ENCODE measurements at places on chromosomes 7 and 10. TPM values are rescaled to one million over a fixed set of nuclear protein-coding genes. Genes with fewer than 3 reads are reported as not detected.

- no peak for DNase-seq
These were observed 5.7 kb downstream of the ZNF22 start for GRCh38 chr10:45006276-45007030.

DNA sequence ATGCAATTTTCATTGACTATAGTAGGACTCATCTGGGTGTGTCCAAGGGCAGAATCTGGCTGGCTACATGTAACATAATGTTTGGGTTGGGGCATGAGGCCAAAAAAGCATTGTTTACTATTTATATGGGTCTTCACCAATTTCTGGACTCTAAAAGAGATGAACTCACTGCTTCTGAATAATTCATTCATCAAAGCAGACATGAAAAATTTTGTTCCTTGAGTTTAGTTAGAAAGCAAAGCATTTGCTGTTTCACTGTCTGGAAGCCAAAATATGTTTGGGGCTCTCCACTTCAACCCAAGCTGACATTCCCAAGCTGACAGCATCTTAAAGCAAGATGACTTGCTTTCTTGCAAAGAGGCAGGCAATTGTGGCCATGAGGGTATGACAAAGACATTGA is 670.6 kb downstream of the SUGCT start:
- no peak for DNase-seq

- DNase-seq = peak; percentile 73
These were observed 315.5 kb downstream of the MAGI2 start for GRCh38 chr7:79137942-79138341.

DNA sequence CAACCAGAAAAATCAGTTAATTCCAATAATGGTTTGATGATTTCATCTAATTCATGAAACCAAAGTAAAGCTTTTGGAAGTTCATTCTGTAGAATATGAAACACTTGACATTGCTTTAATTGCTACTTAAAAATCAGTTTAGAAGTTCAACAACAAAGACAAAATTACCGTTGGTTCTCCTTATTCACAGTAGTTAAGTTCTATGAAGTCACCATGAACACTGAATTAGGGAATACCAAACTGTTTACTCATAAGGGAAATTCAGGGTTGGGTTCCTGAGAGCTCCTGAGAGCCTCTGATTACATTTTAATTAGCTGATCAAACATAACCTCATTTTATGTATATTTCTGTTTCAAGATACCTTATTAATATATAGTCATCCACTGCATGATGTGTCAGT is 46.2 kb downstream of the ZNF438 start:
- DNase-seq = peak; percentile 62

DNA sequence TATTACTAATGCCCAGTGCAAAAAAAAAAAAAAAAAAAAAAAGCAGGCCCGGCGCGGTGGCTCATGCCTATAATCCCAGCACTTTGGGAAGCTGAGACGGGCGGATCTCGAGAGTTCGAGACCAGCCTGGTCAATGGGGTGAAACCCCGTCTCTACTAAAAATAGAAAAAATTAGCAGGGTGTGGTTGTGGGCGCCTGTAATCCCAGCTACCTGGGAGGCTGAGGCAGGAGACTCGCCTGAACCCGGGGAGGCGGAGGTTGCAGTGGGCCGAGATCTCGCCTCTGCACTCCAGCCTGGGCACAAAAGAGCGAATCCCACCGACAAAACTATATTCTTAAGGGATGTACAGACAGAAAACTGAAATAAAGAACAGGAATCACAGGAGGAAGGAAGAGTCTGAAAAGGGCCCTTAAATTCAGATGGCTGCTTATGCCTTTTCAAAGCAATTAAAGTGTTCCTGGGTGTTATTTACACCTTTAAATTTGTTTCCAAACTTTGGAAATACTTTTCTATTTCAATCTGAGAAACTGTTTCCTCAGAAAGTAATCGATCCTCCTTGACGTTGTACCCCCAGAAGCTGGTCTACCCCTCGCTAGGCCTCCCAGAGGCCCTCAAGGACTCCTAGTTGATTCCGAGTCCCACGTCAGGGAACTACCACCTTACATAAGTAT is 2.0 kb upstream of the KMT2E start:
- no peak for DNase-seq

GRCh38 chr7:139523199-139523941 is at the start of gene CLEC2L:
Gene CLEC2L, plus strand, starts transcription at chr7:139523685. Its CDS starts 243 bp downstream, at chr7:139523928.
- DNase-seq = no peak

DNA sequence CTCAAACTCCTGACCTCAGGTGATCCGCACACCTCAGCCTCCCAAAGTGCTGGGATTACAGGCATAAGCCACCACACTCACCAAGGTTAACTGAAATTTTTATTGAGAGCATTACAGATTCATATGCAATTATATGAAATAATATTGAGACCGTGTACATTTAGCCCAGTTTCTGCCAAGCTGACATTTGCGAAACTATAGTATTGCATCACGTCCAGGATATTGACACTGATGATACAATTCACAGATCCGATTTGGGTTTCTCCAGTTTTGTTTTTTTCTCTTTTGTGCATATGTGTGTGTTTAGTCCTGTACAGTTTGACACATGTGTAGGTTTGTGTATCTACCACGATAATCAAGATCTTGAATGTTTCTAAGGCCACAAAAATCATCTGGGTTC is 627.9 kb upstream of the FOXK1 start:
- no peak for DNase-seq

ETV1 gene
- 11.9 TPM for polyA plus RNA-seq

TNPO3 gene
- 21.8 TPM for polyA plus RNA-seq

DNA sequence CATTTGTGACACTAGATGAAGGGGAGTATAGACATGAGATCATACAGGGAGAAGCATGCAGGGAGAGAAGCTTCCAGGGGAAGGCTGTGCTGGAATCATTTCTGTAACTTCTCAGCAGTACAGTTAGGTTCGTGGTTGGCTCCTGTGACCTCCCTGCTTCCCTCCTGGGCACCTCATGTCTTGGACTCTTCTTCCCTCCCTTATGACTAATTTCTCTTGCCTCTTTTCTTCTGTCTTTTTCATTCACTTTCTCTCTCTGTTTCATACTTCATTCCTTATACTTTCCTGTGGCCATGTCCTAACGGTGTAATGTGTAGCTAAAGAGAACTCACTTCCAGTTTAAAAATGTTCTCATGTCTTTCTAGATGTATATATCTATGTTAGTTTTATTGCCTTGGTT is 19.1 kb upstream of the HKDC1 start:
- DNase-seq = peak; percentile 47

ZNF365 gene
- polyA plus RNA-seq = 1.2 TPM

- DNase-seq = no peak
These were observed 101.0 kb downstream of the SVIL start for GRCh38 chr10:29533696-29534285.

GRCh38 chr7:4444106-4444505 is 238.0 kb upstream of the FOXK1 start:
- no peak for DNase-seq

- no peak for DNase-seq
These were observed 57.1 kb downstream of the TACR2 start for GRCh38 chr10:69359594-69359993.

HABP2 gene
- polyA plus RNA-seq = not detected

DNA sequence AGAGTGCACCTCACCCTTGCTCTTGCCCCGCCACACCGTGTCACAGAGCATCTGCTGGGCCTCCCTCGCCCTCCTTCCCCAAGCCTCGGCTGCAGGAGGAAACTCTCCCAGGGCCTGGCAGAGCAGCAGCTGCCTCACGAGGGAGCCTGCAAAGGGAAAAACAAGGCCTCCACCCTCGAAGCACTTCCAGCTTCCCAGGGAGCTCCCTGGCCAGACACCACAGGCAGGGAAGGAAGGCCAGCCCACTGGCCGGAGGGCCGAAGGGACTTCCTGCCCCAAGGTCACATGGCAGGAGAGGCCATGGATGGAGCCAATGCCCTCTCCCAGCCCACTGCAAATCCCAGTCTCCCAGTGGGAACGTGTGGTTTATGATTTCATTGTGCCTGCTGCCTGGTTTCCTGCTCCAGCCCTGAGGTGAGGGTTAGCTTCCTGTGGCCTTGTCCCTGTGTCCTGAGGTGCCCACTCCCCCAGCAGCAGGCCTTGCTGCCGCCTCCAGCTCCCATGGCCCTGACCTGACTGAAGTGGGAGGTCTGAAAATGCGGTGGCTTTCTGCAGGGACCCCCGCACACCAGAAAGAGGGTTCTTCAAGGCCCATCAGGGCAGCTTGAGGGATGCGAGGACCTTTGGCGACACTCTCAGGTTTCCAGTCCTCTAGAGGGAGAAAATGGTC is 100.5 kb upstream of the PPIF start:
- DNase-seq = no peak

DNA sequence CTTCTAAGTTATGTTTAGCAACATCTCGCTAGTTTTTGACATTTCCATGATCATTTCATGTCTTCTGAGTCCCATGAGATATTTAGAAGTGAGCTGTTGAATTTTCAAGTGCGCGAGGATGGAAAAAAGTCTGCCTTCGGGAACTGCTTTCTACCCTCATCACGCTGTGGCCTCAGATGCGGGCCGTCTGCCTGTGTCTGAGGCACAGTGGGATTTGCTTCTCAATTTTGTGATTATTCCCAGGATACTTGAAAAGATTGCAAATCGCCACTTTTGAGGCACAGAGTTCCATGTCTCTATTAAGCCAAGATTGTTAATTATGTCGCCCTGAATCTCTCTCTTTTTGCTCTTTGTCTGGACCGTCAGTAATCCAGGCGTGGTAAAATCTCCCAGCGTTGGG is 30.8 kb upstream of the NKX6-2 start:
- DNase-seq = no peak

GOLGA7B gene
- not detected for polyA plus RNA-seq

GRCh38 chr7:151838861-151839381 is 38.0 kb downstream of the PRKAG2 start:
- DNase-seq = no peak

COL17A1 gene
- 0.14 TPM for polyA plus RNA-seq

VOPP1 gene
- 60.2 TPM for polyA plus RNA-seq

GPR85 gene
- polyA plus RNA-seq = 1.7 TPM

- peak; percentile 91 for DNase-seq
These were observed 105.6 kb upstream of the COL1A2 start for GRCh38 chr7:94289071-94289470.

ZNF804B gene
- polyA plus RNA-seq = not detected

GRCh38 chr10:31262672-31263071 is 56.3 kb upstream of the ZEB1 start:
- peak; percentile 69 for DNase-seq

RBM33 gene
- polyA plus RNA-seq = 10.8 TPM

GRCh38 chr10:1525354-1526162 is 211.8 kb downstream of the ADARB2 start:
- DNase-seq = no peak

- no peak for DNase-seq
These were observed 3.3 kb downstream of the CUBN start for GRCh38 chr10:17126327-17126726.

DNA sequence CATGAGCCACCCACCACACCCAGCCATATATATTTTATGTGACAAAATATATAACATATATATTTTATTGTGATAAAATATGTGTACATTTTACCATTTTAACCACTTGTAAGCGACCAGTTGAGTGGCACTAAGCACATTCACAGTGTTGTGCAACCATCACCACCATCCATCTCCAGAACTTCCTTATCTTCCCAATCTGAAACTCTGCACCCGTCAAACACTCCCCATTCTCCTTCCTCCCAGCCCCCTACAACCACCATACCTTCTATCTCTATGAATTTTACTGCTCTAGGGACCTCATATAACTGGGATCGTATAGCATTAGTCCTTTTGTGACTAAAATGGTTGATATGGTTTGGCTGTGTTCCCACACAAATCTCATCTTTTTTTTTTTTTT is 20.8 kb upstream of the CYTH3 start:
- DNase-seq = no peak

- peak; percentile 0 for DNase-seq
These were observed 489.2 kb upstream of the KCND2 start for GRCh38 chr7:119783799-119784198.

DNA sequence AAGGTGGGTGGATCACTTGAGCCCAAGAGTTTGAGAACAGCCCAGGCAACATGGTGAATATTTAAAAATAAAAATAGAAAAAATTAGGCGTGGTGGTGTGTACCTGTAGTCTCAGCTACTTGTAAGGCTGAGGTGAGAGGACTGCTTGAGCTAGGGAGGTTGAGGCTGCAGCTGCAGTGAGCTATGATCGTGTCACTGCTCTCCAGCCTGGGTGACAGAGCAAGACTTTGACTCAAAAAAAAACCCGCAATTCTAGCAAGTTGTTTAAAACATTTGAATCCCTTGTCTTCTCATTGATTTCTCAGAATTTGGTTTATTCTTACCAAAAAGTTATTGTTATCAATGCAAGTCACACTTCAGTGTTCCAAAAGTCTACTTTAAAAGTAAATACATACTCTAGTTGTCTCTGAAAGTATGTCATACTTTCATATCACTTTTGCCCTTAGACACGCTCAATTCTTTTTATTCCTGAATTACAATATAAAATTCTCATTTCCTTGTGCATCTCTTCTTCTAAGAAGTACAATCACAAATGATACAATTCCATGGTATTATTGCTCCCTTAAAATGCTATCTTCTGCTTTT is 6.3 kb downstream of the EPC1 start:
- no peak for DNase-seq

DNA sequence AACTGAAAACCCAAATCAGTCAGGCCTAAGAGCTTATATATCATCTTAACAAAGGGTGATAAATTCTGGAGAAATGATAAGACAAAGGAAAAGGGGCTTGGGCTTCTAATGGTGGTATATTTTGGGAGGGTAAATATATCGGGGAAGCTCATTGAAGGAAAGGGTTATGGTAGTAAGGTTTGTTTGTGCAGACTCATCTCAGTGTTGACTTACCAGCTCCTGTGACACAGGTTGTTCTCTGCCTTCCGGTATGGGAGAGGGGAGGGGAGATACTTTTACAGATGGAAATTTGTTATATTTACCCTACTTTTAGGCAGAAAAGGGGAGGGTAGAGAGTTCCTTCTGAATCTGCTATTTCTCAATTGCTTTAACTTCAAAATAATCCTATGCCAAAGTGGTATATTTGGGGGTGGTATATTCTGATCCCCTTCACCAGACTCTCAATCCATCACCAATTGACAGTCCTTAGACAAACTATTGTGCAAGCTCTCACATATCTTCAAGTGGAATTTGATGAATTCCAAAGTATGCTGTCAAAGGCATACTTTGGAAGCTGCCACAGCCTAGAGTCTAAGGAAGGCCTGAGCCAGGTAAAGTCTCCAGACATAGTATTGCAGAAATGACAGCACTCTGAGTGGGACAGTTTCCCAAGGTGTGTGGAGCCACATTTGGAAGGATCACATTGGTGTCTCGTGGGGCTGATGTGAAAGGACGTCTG is 13.3 kb upstream of the PAPSS2 start:
- DNase-seq = no peak

HOGA1 gene
- 0.42 TPM for polyA plus RNA-seq

DNA sequence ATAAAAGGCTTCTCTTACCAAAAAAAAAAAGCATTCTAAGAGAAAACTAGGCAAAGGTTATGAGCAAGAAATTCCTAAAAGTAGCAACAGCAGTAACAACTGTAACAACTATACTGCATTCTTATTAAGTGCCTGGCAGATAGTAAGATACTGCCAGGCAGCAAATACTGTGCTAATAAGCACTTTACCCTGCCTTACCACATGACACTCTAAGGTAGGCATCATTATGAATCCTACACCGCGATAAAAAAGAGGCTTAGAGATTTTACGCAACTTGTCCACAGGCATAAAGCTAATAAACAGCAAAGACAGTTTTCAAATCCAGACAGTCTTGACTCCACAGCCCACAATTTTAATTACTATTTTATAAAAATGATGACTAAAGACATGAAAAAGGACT is 83.2 kb downstream of the USP6NL start:
- no peak for DNase-seq
